ENCODE measurements at places on chromosomes 1 and 21.
A peak's percentile ranks its signal among the peaks of the same experiment; 100 is the strongest.

DNA sequence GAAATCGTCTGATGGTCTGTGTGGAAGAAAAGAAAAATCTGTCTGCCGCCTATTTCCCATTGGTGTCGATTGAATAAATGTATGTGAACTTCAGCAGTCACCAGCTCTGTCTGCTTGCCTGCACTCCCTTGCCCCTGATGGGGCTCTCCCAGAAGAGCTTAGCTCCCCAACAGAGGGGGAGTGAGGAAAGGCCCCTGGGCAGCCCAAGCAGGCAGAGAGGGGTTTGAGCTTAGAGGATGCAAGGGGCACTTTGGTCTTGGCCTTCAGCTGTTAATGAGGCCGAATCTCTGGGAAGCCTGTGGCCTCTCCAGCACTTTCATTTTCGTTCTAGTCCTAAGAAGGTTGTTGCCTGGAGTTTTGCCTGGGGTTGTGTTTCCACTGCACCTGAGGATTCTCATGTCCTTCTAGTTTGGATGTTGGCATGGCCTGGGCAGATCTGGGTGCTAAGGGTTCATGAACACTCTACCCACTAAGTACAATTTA, 2.8 kb downstream of the FOXD2 start:
- no peak for DNase-seq

- no peak for DNase-seq
These were observed 28.1 kb downstream of the MDM4 start for GRCh38 chr1:204544321-204544720.

DNA sequence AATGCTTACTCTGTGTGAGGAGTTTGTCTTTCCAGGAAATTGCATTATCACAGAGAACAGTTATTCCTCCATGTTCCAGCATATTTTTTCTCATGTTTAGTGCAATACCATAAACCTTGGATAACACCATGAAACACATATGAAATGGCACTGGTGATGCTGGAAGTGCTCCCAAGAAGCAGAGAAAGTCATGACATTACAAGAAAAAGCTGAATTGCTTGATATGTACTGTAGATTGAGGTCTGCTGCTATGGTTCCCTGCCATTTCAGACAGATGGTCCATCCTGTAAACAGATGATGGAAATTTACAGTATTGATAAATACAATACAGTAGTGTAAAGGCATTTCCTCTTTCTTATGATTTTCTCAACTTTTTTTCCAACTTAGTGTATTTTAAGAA, 422.1 kb downstream of the LRRIQ3 start:
- DNase-seq: no peak

- no peak for DNase-seq
These were observed 6.0 kb downstream of the EDARADD start for GRCh38 chr1:236400061-236400603.

DNA sequence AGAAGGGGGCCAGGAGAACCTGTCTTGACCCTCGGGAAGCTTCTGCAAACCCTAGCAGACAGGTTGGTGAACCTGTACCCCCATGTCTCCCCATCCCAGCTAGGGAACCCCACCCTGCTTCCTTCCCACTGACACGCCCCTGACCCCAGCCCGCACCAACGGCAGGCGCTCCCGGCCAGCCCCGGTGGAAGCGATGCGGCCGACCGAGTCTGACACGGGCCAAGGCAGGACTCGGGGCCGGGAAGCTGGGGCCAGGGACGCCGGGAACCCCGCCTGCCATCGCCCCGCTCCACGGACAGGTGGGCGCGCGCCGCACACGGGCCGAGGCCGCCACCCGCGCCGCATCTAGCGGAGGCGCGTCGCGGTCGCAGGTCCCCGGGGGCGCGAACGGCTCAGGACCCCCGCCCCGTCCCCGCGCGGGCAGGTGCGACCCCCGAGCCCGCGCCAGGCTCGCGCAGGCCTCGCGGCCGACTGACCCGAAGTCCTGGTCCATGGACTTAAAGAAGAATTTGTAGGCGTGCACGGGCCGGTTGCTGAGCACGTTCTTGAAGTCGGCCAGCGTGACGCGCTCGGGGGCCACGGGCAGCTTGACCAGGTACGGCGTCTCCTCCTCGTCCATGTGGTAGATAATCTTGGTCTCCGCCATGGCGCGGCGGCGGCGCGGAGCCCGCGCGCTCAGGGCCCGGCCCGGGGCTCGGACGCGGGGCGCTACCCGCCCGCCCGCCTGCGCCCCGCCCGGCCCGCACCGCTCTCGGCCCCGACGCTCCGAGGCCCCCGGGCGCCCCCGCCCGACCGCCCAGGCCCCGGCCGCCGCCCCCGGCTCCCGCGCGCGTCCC, 580 bp downstream of the DVL1 start:
- DNase-seq: no peak

DNA sequence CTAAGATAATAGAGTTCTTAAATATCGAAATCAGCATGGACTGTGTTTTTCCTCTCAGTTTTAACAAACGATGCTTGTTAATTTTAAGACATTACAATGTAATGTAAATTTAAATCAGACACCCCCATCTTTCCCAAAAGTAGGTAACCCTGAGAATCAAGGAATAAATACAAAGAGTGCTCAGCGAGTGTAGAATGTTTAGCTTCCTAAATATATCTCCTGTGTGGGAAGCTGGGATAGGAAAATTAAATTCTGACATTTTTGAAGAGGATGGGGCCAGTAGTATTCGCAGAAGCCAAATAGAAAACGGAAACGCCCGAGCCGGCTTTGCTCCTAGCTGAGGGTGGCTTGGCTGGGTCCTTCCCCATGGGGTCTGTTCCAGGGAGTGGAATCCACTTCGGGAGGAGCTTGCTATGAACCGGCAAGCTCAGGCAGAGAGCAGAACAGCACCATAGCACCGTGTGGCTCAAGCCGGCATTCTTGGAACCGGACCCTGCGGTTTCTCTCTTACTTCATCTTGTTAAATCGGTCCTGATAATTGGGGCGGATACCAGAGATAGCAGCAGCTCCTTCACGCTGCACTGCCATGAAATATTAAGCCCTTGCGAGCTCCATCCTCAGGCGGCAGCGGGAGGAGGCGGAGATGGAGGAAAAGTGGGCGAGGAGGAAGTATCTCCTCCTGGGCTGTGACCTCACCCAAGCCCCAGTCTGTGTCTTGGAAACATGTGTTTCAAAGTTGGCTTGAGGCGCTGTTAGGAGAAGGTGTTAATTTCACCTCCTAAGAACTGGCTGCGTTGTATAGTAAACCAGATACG, 24.9 kb downstream of the MAP3K7CL start:
- DNase-seq: no peak

GRCh38 chr1:234503193-234504050, 24.4 kb upstream of the TARBP1 start:
- no peak for DNase-seq

- DNase-seq: no peak
These were observed 8.4 kb downstream of the TRAF5 start for GRCh38 chr1:211334986-211335385.

- DNase-seq: no peak
These were observed 50.7 kb downstream of the UBE2T start for GRCh38 chr1:202291001-202291400.

DNA sequence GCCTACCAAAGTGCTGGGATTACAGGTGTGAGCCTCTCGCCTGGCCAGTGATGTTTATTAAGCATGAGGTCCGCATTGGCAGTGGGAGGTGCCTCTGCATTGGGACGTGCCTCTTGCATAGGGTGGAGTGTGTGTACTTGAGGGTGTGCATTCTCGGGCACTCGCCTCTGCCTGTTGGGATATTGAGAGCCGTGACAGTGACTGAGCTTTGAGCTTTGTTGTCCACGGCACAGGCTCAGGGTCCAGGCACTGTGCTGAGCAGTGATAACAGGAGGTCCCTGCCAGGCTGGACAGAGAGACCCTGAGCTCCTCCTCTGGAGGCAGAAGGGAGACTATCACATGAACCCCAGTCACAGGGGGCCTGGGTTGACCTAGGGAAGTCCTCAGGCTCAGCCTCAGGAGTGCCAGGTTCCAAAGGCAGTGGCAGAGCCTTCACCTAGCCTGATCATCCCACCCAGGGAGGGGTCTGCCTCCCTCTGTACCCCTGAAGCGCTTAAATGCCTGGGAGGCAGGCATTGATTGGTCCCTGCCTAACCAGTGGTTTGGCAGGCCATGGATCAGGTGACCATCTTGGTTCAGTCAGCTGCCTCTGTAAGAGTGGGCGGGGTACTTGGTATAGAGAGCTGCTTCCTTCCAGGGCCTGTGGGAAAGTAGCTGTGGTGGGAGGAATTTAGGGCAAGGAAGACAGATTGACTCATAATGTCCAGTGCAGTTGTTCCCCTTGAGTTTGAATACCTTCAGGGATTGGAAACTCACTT, 213.8 kb upstream of the TMEM51 start:
- DNase-seq: no peak

- DNase-seq: no peak
These were observed 117.6 kb downstream of the PTPRC start for GRCh38 chr1:198756470-198756869.

DNA sequence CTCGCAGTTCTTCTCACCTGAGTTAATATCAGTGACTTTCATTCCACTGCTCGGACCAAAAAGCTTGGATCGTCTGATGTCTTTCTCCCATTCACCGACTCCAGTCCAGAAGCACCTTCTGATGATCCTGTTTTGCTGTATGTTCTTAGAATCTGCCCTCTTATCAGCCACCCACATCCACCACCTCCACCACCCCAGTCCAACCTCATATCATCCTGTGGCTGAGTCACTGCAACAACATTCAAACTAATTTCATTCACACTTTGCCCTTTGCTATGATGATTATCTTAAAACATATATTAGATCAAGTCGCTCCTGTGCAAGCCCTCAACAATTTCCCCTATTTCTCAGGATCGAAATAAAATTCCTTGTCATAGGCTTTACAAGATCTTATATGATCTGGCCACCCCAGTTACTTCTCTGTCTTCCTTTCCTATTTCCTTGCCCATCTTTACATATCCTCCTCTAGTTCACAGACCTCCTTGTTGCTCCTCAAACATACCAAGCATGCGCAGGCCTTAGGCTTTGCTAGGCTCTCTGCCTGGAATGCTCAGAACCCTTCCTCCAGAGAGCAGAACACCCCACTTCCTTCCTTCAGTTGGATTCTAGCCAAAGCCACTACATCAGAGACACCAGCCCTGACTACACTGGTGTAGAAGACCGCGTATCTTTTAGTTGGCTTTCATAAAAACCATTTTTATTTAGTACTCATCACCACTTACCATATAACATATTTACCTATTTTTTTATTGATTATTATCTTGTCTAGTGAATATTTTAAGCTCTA, 335.7 kb upstream of the GREM2 start:
- DNase-seq: no peak

GRCh38 chr1:222561656-222562055, 13.8 kb upstream of the HHIPL2 start:
- DNase-seq: no peak

- DNase-seq: no peak
These were observed 1.7 kb upstream of the ADAR start for GRCh38 chr1:154609398-154610380.

- DNase-seq: no peak
These were observed 20.8 kb upstream of the LAPTM5 start for GRCh38 chr1:30778154-30778978.

DNA sequence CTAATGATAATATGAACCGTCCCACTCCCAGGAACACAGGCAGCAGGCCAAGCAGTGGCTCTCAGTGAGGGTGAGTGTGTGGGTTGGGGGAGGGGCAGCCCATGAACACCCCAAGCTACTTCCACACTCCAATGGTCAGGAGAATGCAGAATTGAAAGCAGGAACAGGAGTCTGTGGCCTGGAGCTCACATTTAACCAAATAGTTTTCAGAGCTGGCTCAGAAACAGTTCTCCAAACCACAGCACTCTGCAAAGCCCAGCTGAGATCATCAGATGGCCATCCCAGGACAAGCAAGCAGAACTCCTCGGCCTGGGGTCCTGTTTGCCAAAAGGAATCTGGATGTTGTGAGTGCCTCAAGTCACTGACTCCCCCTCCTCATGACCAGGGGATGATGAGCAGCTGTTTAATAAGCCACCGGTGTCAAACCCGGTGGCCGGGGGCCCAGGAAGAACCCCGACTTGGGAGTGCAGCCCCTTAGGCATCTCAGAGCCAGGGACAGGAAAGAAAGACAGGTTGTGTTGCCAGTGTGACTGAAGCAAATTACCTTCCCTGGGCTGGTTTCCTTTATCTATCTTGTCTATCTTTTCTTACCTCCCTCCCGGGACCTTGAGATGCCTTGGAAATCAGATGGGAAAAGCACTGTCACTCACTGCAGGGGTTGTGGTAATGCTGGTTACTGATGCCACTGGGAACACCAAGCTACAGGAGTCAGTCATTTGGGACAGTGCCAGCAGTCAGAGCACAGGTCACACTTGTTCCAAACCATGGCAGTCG, 20.4 kb downstream of the DEGS1 start:
- DNase-seq: no peak

- DNase-seq: peak; percentile 82
These were observed 93.0 kb upstream of the BMP8A start for GRCh38 chr1:39398278-39399021.

DNA sequence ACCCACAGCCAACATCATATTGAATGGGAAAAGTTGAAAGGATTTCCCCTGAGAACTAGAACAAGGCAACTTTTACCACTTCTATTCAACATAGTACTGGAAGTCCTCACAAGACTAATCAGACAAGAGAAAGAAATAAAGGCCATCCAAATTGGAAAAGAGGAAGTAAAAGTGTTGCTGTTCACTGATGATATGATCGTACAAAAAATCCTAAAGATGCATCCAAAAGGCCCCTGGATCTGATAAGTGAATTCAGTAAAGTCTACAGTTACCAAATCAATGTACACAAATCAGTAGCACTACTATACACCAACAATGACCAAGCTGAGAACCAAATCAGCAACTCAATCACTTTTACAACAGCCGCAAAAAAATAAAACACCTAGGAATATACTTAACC, 28.3 kb downstream of the RAB3GAP2 start:
- no peak for DNase-seq
